CD4-positive, alpha-beta T cell treated with Interleukin-6 for 4 hours (primary cell): ENCODE measurements at places on chromosomes 13 and 19.

- no peak for DNase-seq
Measured at GRCh38 chr13:110280231-110280813, 26.6 kb downstream of the COL4A1 start.

DNA sequence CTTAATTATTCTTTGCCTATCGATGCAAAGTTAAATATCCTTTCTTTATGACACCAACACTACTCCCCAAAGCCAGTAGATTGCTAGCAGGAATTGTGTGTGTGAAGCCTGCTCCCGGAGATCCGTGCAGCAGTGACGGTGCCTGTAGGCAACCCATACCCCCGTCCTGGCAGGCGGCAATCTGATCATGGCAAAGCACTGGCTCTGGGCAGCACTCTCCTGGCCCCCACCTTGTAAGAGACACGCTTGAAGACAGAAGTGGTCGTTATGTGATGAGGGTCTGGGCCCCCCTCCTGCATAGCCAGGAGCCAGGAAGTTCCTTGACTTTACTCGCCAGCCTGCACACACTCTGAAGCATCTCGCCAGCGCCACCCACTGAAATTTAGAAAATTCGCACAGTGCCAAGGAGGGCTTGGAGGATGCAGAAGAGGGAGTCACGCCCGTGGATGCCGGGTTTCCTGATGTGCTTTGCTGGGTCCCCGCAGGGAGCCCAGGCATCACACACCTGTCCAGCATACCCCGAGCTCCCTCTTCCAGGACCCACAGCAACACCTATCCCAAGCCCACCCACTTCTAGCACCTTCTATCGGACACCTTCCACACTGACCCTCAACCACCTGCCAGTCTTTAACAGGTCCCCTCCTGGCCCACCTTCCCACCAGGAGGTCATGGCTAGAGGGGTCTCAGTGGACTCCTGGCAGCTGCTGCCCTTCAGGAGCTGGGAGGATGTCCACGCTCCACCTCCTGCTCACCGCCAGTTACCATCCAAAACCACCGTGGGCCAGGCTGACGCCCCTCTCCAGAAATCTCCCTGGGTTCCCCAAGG is 54.5 kb downstream of the CEBPG start:
- no peak for DNase-seq

GRCh38 chr13:26949701-26950502 is 189.3 kb upstream of the GPR12 start:
- no peak for DNase-seq

GRCh38 chr13:46662690-46663089 is 109.7 kb downstream of the LRCH1 start:
- no peak for DNase-seq

DNA sequence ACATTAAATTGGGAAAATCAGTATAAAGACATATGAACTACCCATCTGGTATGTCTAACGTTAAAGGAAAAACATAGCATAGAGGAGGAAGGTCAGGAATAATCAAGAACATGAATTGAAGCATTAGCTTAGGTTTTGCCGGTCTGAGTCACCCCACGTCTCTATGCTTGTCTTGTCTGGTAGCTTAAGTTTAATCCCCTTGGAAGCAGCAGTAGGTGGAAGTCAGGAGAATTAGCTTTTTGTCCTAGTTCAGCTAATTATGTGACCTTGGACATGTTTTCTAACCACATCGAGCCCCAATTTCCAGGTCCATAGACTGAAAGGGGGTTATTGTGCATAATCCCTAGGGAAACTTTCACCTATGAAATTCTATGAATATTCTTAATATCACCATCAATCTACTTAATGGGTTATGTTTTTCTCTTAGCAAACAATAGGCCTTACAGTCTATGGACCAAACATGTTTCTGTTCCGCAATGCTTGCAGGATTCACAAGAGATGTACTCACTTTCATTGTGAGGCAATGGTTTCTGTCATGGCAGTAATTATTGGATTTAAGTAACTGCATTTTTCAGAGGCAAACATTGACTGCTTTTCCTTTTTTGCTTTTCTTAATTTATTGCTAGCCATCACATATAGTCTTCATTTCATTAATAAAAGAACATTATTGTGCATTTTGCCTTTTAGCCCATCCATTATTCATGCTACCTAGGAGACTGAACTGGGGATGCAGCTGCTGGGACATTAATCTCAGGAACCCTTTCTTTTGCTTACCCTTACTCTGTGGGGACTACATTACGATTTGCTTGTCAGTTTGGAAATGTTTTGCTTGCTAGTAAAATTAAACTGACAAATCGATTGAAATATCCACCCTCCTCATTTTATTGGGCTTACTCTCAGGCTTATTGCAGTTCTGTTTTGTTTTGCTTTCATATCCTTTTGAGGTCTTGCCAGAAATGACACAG is 304.8 kb upstream of the MAB21L1 start:
- DNase-seq, result no peak

GRCh38 chr19:47229676-47230053 is 1.3 kb downstream of the BBC3 start:
- DNase-seq, result peak; percentile 45

GRCh38 chr19:2259336-2259735 is 3.1 kb upstream of the JSRP1 start:
- no peak for DNase-seq

- no peak for DNase-seq
Measured at GRCh38 chr13:92354583-92354982, 872.0 kb upstream of the GPC6 start.

- DNase-seq, result no peak
Measured at GRCh38 chr19:34837262-34837661, 64.2 kb upstream of the ZNF599 start.

- DNase-seq, result no peak
Measured at GRCh38 chr13:36294096-36294495, 3.5 kb downstream of the CCDC169 start.

- no peak for DNase-seq
Measured at GRCh38 chr19:7397687-7398086, 49.0 kb downstream of the ARHGEF18 start.

DNA sequence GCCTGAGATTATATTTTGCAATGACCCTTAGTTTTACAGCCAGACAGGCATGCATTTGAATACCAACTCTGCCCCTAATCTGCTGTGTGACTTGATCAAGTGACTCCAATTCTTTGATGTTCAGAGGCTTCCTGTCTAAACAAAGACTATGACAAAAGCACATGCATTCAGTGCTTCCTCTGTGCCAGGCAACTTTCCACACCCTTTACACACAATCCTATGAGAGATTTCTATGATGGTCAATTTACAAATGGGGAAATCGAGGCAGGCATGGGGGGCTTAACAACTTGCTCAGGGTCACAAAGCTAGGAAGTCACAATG is 3.7 kb upstream of the LYPD3 start:
- peak; percentile 44 for DNase-seq

DNA sequence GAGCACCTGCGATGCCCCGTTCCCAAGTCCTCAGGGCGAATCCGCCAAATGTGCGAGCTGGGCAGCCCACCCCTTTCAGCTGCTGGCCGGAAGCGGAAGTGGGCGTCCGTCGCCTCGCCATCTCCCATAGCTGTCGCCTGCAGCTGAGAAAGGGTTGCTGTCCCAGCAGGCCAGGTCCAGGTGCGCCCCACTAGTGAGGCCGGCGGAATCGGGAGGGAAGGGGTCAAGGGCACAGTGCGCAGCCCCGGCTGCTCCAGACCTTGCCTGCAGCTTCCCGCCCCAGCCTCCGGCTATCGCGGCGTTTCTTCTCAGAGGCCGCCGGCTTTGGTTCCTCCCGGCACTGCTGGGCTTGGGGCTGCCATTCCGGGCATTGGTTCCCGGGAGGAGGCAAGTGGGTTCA is at the start of gene ZNF177:
TSS of gene ZNF177 (plus strand) at position 109 of the 400 bp plus-strand sequence. CDS start 15,299 bp downstream, outside the sequence.
- no peak for DNase-seq

- DNase-seq, result no peak
Measured at GRCh38 chr19:14272623-14273022, 66.7 kb upstream of the ADGRL1 start.

DNA sequence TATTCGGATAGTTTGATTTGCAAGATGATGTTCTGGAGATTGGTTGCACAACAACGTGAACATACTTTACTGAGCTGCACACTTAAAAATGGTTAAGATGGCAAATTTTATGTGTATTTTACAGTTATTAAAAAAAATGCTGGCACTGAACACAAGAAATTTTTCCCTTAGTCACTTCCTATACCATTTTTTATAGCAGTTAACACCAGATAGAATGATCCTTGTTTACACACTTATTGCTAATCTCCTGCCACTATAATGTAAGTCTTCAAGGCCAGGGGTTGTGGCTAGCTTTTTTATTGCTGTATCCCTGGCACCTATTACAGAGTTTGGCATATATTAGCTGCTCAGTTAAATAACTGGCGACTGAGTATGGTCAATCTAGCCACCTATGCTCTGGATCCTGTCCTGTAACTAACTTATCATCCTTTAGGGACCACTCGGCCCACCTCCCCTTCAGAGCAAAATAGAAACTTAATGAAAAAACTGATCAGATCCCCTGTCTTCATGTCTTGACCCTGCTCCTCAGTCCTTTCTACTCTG is 2.0 kb upstream of the EBPL start:
- DNase-seq, result no peak

DNA sequence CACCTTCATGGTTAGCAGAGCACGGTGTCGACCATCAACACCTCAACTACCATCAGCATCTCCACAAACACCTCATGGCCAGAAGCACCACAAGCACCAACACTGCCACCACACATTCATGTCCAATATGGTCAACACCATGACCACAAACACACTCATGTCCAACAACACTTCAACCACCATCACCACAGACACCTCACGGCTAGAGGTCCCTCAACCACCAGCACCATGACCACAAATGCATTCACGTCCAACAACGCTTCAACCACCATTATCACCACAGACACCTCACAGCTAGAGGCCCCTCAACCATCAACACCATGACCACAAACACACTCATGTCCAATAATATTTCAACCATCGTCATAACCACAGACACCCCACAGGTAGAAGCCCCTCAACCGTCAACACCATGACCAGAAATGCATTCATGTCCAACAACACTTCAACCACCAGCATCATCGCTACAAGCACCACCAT is 10.2 kb downstream of the TRAPPC5 start:
- DNase-seq, result no peak

GRCh38 chr13:22107549-22107948 is 436.7 kb downstream of the FGF9 start:
- peak; percentile 10 for DNase-seq

DNA sequence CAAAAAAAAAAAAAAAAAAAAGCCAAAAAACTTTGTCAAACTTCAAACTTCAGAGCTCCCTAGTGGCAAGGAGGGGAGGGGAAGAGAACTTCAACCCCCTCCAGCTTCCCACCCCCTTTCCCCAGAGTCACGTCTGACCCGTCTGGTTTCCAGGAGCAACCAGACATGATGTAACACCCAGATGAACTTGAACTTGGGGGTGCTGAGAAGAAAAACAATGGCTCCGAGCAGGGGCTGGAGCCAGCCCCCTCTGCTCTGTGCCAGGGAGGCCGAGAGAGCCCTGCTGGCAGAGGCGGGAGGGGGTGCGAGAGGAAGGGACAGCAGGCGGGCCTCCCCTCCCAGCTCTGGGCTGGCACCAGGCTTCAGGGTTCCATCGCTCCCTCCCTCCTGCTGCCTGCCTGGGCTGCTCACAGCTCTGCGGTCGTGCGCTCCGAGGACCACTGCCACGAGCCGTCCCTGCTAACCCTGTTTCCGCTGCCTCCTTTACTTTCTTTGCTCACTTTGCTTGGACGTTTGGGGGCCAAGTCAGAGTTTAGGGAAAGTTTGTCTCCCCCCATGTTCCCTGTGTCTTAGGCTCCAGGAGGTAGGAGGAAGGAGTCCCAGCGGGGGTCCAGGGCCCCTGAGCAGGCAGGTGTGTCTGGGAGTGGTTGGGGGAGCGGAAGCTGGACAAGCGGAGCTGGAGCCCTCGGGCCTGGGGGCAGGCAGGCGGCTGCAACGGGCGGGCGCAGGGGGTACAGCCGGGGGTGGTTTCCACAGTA is 11.1 kb downstream of the LYL1 start:
- no peak for DNase-seq

DNA sequence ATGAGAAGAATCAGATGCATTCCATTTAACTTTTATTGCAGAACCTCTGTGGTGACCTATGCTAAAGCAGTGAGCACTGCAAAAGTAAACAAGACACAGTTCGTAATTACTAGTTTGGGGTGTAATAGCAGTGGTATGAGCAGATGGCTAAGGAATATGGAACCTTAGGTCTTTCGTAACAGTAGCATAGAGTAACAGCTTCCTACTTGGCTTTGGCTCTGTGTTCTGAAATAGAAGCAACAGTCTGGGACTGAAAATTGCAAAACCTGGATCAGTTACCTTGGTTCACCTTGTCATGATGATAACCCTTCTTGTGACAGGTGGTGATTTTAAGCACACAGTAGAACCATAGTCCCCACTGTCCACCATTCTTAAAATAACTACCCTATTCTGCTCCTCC is 303.4 kb downstream of the GPC6 start:
- no peak for DNase-seq

DNA sequence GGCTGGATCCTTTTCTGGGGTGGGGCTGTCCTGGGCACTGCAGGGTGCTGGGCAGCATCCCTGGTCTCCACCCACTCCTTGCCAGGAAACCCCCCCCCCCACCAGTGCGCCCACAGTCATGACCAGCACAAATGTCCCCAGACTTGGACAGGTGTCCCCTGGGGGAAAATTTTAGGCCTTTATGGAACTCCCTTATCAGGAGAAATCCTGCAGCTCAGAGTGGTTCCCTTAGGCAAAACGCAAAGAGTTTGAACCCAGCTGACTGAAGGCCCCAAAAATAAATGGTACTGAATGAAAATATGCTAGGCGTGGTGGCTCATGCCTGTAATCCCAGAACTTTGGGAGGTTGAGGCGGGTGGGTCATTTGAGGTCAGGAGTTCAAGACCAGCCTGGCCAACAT is 51.8 kb downstream of the GADD45B start:
- DNase-seq, result no peak

DNA sequence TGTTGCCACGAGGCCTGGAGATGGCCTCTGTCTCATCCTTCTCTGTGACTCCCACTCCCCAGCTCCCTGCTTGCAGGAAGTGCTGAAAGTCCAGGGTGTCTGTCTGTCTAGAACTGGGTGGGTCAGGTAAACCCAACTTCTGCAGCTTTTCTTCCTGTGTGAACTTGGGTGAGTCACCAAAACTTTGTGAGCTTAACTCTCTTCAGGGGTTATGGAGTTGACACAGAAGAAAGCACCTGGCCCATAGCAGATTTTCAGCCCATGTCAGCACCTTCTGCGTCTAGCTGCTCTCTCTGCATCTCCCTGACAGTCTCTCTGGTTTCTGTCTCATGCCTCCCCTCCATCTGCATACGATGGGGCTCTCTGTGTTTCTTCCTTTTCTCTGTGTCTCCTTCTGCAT is 4.2 kb upstream of the CACNG7 start:
- DNase-seq, result no peak

GRCh38 chr13:59888408-59888807 is 275.3 kb downstream of the DIAPH3 start:
- no peak for DNase-seq

- no peak for DNase-seq
Measured at GRCh38 chr13:29621051-29621800, 25.7 kb upstream of the SLC7A1 start.
